ENCODE measurements at places on chromosomes 6 and 20. TPM values are rescaled to one million over a fixed set of nuclear protein-coding genes. Genes with fewer than 3 reads are reported as not detected.
A peak's percentile ranks its signal among the peaks of the same experiment; 100 is the strongest.

DNA sequence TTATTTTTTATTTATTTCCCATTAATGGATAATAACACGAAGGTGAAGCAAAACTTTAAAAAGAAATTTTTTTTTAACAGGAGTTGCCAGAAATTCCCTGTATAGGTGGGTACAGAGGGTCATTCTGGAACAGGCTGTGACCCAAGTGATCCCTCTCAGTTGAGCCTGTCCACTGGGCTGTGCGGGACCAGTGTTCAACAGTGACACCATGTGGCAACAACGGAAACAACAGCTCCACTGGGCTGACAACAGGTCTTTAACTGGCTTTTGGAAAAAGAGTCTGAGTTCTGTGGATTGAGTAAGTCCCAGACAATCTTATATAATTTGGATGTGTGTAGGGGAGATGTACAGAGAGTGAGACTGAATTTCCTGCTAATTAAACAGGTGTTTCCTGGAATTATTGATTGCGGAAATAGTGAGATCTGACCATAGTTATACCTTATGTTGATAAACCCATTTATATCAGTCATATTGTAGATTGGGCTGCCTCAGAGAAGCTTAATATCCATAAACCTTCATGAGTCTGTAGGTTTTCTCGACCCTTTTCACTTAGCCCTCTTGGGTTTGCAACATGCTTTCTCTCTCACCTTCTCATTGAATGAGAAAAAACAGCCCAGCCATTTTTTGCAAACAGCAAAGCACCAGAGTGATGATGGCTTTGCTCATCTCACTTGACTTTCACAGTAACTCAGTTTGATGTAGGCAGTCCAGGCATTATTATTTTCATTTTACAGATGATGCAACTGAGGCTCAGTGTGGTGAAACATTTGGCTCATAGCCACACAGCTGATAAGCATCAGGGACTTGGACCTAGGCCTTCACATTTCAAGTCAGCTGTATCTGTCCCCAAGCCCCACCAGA is 17.5 kb downstream of the KIAA1755 start:
- H3K27me3 ChIP-seq, result peaks cover 3% of the 10 kb centered on the region
- no peaks in the 10 kb centered on the region for H3K36me3 ChIP-seq
- DNase-seq, result no peak
- H3K27ac ChIP-seq, result no peak overlapping the region

GRCh38 chr6:114162691-114163347 is 180.0 kb downstream of the HS3ST5 start:
- H3K27ac ChIP-seq, result no peak overlapping the region
- H3K36me3 ChIP-seq, result no peaks in the 10 kb centered on the region
- no peaks in the 10 kb centered on the region for H3K4me1 ChIP-seq

DNA sequence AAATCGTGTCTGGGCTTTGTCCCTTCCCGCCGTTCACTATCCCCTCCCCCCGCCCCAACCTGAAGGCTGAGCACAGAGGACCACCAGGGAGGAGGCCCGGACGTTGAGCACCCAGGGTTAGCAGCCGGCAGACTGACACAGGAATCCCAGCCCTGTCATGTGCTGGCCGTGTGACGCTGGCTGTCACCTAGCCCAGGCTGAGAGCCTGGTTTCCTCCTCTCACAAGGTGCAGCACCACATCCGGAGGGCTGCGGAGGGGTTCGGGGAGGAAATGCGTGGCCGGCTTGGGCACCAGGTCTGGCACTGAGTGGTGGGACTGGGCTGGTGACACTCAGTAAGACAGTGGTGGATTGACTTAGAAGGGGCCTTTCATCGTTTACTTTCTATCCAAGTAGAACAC is 4.6 kb upstream of the LSM14B start:
- DNase-seq, result peak; percentile 80
- no peaks in the 10 kb centered on the region for H3K36me3 ChIP-seq
- peaks cover 17% of the 10 kb centered on the region for H3K4me1 ChIP-seq
- H3K27me3 ChIP-seq, result no peaks in the 10 kb centered on the region
- peak overlapping the region; percentile 61 for H3K27ac ChIP-seq
- peak overlapping the region; percentile 39 for H3K4me3 ChIP-seq

DNA sequence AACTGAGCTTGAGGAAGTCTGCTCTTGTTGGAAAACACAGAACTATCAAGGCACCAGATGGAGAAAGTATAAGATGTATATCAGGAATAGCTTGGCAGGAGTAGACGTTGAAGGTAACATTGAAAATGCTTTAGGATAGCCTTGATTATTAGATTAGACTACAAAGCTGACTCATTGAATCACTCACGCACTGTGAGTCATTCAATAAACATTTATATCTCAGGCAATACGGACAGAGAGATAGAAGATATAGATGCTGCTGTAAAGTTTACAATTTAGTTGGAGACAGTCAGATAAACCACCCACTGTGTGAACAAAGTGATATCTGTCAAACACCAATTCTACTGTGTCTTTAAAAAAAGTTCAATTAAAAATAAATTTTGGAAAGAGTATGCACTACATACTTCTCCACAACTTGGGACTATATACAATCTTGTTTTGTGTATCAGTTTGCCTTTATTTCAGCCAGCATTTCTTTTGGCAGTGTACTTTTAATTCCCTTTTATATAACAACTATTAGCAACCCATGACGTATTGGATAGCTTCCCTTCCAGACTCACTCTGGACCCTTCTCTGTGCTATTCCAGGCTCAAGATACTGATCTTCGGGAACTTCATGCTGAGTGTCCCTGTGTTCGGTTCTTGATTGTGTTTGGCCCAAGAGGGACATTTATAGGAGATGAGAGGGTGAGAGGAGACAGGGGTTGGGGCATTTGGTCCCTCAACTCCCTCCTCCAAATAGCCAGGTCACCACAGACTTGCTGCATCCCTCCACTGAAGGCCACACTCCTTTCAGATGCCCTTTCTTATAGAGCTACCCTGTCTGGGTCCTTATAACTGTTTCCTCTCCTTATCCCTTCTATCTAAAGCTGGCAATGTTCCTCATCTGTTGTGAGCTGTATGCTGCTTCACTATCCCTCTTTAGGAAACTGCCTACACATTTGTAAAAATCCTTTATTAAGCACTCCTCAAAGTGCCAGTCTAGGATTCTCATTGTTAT is 176.6 kb upstream of the PTPRK start:
- no peak overlapping the region for H3K27ac ChIP-seq
- H3K36me3 ChIP-seq, result no peaks in the 10 kb centered on the region
- no peak overlapping the region for H3K4me3 ChIP-seq
- H3K27me3 ChIP-seq, result no peaks in the 10 kb centered on the region

DNA sequence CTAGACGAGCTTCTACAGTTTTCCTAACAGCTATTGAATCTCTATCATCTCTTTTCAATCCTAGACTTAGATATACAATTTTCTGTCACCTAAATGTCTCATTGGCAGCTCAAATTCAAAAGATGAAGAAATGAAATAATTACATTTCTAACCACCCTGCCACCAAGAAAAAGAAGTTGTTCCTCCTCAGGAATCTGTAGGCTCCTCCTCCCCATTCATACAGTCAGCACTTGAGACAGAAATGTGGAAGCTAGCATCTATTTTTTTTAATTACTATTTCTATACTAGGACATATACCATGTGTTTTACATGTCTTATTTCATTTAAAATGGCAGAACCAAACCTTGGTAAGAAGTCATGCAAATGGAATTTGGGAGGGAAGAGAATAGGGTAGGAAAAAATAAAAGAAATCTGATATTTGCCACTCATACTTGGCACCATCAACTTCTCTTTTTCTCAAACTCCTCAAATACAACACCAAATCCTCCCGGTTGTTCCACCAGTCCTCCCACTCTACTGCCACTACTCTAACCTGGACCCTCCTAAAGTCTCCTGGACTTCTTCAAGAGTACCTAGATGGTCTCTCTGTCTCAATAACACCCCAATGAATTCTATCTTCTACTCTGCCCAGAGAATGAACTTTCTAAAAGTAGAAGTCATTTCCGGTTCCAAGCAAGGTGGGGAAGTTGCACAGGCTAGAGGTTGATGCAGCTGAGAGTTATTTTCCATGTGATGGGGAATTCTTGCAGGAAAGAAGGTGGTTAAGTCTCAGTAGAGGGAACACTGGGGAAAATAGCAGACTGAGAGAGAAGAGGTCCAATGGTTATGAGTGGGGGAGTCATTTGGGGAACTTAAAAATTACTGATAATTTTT is 54.1 kb downstream of the ATXN1 start:
- DNase-seq, result no peak
- H3K27ac ChIP-seq, result no peak overlapping the region
- peak overlapping the region; percentile 26 for H3K4me3 ChIP-seq
- H3K27me3 ChIP-seq, result no peaks in the 10 kb centered on the region
- peaks cover 8% of the 10 kb centered on the region for H3K36me3 ChIP-seq

GRCh38 chr20:24160563-24161281 is 172.1 kb upstream of the GGTLC1 start:
- no peak overlapping the region for H3K4me3 ChIP-seq
- H3K36me3 ChIP-seq, result no peaks in the 10 kb centered on the region
- H3K4me1 ChIP-seq, result peaks cover 11% of the 10 kb centered on the region
- no peak overlapping the region for H3K27ac ChIP-seq

DNA sequence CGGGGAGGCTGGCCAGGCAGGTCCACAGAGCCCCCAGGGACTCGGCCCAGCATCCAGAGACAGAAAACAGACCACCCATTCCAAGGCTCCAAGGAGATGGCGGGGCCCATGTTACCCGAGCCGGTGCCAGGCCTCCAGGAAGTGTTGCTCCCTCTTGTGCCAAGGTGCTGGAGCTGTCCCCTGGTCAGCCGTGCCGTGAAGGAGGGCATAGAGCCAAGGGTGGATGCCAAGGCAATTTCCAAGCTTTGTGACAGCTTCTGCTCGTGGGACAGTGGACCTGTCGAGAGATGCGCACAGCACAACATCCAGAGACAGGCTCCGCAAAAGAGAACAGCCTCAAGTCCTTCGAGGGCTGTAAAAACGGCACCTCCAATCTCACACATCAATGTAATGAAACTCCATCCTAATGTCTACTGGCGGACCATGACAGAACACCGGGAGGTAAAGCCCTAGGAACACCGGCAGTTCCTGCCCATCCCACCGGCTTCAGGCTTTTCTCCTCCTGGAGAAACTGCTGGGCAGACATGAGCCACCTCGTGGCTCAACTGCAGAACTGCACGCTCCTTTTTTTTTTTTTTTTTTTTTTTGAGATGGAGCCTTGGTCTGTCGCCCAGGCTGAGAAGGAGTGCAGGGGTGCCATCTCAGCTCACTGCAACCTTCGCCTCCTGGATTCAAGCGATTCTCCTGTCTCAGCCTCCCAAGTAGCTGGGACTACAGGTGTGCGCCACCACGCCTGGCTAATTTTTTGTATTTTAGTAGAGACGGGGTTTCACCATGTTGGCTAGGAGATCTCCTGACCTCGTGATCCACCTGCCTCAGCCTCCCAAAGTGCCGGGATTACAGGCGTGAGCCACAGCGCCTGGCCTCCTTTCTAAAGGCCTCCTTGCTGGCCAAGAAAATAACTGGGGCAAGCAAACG is 30.9 kb upstream of the AVP start:
- H3K27ac ChIP-seq, result no peak overlapping the region
- H3K4me3 ChIP-seq, result no peak overlapping the region
- peak; percentile 46 for DNase-seq
- H3K4me1 ChIP-seq, result peaks cover 12% of the 10 kb centered on the region

- H3K4me3 ChIP-seq, result no peak overlapping the region
- no peak for DNase-seq
- peaks cover 42% of the 10 kb centered on the region for H3K4me1 ChIP-seq
Measured at GRCh38 chr6:157881342-157881741, 58.3 kb downstream of the SNX9 start.

DNA sequence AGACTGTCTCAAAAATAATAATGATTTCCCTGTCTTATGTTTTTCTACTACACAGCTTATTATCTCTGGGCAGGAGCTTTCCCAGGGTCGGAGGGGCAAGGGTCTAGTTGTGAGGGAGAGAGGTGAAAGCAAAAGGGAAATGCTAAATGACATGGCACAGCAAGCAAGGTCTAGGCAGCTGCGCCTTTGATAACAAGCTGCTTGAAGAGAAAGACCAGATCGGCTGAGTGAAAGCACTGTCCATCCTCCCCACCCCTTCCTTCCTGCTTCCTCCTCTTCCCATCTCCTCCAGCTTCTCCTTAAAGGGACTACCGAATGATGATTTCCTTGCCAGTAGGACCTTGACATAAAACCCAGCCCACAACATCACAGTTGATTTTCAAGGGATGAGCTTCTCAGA is 158.1 kb upstream of the AKAP12 start:
- H3K4me1 ChIP-seq, result no peaks in the 10 kb centered on the region
- H3K27me3 ChIP-seq, result no peaks in the 10 kb centered on the region
- peaks cover 13% of the 10 kb centered on the region for H3K36me3 ChIP-seq
- no peak overlapping the region for H3K27ac ChIP-seq
- DNase-seq, result no peak
- no peak overlapping the region for H3K4me3 ChIP-seq

DNA sequence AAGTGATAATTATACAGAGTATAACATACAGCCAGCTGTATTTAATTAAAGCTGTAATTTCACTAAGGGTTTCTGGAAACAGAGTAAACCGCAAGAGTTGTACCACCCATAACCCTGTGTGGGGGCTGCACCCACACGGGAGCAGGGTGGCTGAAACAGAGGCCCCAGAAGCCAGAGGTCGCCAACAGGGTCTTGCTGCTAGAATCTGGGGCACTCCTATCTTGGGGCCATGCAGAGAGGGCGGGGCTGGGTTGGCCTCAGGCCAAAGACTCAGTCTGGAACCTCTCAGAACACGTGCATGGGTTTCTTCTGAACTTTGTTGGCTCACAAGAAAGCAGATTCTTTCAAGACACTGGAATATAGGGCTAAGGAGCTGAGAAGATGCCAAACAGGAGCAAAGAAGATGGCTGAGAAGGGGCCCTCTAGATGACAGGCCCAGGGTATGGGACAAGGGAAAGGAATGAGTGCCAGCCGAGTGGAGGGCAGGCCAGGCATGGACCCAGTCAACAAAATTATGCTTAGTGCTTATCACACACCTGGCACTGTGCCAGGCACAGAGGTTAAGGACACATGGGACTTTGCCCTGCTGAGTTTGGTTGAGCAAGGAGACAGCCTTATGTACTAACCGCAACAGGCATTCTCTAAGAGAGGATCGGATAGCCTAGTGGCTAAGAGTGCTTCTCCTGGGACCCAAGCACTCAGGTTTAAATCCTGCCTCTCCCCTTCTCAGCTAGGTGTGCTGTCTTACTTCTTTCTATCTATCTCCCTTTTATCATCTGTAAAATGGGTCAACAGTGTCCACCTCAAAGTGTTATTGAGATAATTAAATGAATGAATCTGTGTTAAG is 96.6 kb upstream of the FOXP4 start:
- no peaks in the 10 kb centered on the region for H3K4me1 ChIP-seq
- H3K27ac ChIP-seq, result no peak overlapping the region
- H3K27me3 ChIP-seq, result peaks cover 31% of the 10 kb centered on the region
- no peaks in the 10 kb centered on the region for H3K36me3 ChIP-seq

DNA sequence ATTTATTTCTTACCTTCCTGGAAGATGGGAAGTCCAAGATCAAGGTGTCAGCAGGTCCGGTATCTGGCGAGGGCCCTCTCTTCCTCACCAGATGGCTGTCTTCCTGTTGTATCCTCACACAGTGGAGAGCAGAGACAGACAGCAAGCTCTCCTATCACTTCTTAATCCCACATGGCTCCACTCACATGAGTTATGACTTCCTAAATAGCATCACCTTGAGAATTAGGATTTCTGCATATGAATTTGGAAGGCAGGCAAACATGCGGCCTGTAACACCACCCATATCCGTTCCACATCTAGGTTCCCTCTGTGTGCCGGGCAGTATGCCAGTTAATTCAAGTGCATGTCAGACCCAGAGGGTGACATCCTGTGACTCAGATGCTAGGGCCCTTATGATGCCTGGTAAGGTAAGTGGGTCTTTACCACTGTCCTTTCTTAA is 2.1 kb downstream of the RAET1E start:
- H3K27me3 ChIP-seq, result peaks cover 22% of the 10 kb centered on the region
- no peak for DNase-seq
- no peak overlapping the region for H3K4me3 ChIP-seq
- no peak overlapping the region for H3K27ac ChIP-seq

SLC26A8 gene
- total RNA-seq, result not detected

PRDM1 gene
- 21.1 TPM for total RNA-seq

RNF182 gene
- not detected for total RNA-seq

Data from activated naive CD8-positive, alpha-beta T cell treated with anti-CD3 and anti-CD28 coated beads, Interleukin-2, amount 10 ng/mL, durations not matched to agents 7 days and 5 days (primary cell).